Inflammatory macrophage (primary cell): ENCODE measurements at places on chromosomes 12 and 14.

GRCh38 chr12:43406801-43407200, 145.2 kb downstream of the ADAMTS20 start:
- DNase-seq, result no peak

DNA sequence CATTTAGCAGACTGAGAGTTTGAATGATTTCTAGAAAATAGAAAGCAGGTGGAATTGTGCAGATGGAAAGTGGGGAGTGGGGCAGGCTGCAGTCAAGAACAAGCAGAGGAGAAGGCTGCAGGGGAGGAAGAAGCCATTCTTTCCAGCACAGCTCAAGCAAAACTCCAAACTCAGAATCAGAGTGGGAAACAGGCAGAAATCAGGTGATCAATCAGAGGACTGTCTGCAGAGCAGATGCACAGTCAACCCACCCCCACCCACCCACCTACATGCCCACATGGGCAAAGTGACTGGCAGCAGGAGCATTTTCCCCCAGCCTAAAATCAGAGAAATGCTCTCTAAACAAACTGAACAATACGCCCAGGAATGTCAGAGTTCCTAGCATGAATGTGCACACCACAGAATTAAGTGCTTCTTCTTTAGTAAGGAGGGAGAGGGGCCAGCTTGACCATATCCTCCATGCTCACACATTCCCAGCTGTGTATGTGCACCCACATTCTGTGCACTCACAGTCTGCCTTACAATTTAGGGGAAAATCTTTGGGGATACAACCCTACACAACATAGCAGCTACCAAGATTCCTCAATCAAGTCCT, 194.1 kb upstream of the PLEKHA5 start:
- no peak for DNase-seq

GRCh38 chr12:32273063-32273522, 126.3 kb upstream of the FGD4 start:
- DNase-seq, result no peak

- no peak for DNase-seq
Observed at GRCh38 chr12:41683513-41684240, 461.0 kb downstream of the GXYLT1 start.

GRCh38 chr12:1094714-1095113, 103.7 kb downstream of the ERC1 start:
- DNase-seq, result no peak

- DNase-seq, result no peak
Observed at GRCh38 chr14:61494018-61494417, 172.6 kb downstream of the PRKCH start.

GRCh38 chr12:119869720-119870119, 7.4 kb downstream of the CIT start:
- DNase-seq, result no peak
